ENCODE measurements at places on chromosomes 7 and 10.

DNA sequence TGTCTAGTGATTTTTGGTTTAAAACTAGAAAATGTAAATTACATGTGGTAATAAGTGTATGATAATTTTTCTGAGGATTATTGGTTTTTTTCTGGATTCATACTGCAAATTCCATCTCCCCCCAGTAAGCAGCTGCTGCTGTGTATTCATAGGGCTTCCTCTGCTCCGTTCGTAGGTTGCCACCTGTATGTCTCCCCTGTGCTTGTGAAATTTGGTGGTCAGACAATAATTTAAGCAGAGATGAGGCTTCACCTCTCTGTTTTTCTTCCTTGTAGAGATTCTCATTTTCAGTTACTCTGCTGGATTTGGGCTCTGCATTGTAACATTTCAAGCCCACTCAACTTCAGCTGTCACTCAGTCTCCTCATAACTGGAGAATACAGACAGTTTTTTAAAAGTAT is 50.9 kb downstream of the FOXI2 start:
- no peak for DNase-seq

DNA sequence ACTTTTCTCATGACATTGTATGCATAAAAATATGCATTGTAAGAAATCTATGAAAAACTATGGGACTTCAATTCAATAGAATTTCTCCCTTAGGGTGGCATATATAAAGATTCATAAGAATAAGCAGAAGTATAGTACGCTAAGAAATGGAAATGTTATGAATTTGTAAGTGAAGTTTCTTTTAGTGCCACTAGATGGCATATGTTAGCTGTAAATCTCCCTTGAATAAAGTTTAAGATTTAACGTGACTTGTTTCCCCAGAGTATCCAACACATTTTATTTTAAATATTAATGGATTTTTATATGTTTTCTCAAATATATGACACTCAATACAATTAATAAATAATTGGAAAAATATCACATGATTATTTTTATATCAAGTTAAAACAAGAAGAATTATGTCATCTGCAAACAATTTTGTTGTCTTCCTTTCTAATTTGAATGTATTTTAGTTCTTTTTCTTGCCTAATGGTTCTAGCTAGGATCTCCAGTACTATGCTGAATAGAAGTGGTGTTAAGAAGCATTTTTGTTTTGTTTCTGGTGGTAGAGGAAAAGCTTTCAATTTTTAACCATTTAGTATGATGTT is 287.2 kb downstream of the HGF start:
- DNase-seq = no peak

GRCh38 chr7:92528188-92528957 is at the start of the genes PEX1 and RBM48:
TSS of gene PEX1 (minus strand) at chr7:92528520. CDS start at chr7:92528435, 85 bp downstream.
TSS of gene RBM48 (plus strand) at chr7:92528795. CDS start at chr7:92528814, 19 bp downstream.
- DNase-seq = peak; percentile 95

GRCh38 chr7:131530137-131530536 is 26.3 kb downstream of the PODXL start:
- no peak for DNase-seq

- DNase-seq = no peak
These were observed 345.1 kb downstream of the RNLS start for GRCh38 chr10:88237896-88238614.

- no peak for DNase-seq
These were observed 7.4 kb upstream of the MALRD1 start for GRCh38 chr10:19041171-19041570.

DNA sequence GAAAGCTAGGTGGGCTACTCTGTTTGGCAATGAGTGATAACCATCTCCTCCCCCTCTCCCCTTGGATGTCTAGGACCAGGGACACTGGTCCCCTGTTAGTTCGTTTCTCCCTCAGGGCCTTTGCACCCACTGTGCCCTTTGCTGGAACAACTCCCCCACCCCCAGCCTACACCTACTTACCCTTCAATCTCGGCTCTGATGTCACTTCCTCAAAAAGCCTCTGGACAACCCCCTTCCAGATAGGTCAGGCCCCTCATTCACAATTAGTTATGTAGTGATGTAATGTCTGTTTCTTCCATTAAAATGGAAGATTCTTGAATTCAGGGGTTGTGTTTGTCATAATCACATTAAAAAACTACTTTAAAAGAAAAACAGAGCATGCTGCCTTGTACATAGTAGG is 152.9 kb downstream of the SNX10 start:
- DNase-seq = no peak

DNA sequence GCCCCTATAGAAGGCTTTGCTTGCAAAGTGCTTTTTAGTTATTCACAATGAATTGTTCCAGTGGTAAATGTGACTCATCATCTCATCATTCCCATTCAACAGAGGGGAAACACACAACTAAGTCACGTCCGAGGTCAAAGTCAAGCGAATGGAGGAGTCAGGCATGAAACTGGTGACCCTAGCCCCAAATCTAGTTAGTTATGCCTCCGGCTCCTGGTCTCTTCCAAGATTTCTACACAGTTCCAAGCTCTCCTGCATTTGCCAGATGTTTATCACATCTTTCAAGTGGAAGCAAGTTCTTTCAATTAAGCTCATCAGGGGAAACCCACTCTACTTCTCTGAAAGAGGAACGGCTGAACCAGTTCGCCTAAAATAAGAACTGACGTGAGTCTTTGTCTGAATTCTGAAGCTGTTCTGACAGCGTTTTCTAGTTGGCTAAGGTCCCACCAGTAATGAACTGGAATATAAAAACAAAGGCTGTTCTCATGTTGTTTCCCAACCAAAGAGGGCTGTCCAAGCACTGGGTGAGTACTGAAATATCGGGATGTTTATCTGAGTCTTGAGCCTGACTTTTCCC is 140.9 kb upstream of the NRBF2 start:
- no peak for DNase-seq

DNA sequence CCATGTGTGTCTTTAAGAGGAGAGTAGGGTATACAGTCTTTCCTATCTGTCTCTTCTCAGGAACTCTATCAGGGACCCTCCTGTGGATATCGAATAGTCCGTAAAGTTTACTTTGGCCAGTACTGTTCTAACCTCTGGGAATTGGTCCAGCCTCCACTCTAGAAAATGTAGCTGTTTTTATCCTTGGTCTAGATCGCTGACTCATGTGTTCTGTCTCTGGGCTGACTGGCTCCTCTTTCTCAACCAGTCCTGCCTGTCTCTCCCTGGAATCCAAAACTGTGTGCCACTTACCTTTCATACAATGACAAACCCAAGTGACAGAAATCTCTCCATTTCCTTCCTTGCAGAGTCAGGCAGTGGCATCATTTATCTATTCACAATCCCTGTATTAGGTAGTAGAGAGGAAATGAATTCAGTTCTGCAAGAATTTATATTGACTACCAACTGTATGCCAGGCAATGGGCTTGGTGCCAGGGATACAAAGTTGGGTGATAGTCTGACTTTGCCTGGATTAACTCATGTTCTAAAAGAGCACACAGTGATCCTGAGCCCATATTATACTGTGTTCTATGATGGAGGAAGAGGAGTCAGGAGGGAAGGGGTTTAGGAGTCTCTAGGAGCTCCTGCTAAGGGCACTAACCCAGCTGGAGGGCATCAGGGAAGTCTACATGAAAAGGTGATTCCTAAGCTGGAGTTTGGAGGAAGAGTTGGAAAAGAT is 232.7 kb downstream of the LRMDA start:
- no peak for DNase-seq

GRCh38 chr10:101774589-101775272 is 1.2 kb downstream of the FGF8 start:
- DNase-seq = no peak

- DNase-seq = no peak
These were observed 7.6 kb upstream of the FAM180A start for GRCh38 chr7:135756191-135756590.

- no peak for DNase-seq
These were observed 26.6 kb downstream of the SLC29A3 start for GRCh38 chr10:71345694-71346093.

GRCh38 chr7:11950281-11950680 is 118.3 kb upstream of the THSD7A start:
- DNase-seq = no peak

GRCh38 chr7:37786741-37787569 is 61.4 kb upstream of the NME8 start:
- DNase-seq = no peak

DNA sequence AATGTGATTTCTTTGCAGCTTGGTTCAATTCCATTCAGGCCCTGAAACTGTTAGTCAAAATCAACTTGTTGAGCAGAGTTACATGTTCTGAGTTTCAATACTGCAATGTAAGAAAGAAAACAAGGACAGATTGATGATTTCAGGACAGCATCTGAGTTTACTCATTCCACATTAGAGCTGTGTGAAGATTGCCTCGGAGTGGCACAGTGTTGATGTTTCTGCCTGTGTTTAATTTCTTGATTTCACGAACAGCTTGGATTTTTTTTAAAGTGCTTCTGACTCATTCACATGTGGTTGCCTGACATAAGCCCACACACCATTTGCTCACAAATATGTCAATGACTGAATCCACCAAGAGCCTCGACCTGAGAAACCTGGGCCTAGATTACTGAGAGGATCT is 101.2 kb upstream of the PARD3 start:
- no peak for DNase-seq

DNA sequence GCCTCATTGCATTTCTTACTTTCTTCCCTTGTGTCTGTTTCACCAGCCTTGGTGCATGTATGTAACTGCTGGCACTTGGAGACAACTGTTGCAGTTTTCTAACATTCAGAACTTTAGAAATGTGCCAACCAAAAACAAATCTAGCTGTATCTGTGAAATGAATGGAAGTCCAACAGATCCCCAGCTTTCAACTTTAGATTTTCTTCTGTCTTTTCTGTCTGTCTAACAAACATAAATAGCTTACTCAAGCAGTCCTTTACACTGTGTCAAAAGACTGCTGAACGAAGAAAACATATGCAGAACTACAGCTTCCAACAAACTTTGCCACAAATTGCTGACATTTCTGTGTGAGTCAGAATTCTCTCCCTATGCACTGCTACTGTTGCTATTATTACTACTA is 30.9 kb downstream of the SORCS1 start:
- no peak for DNase-seq

DNA sequence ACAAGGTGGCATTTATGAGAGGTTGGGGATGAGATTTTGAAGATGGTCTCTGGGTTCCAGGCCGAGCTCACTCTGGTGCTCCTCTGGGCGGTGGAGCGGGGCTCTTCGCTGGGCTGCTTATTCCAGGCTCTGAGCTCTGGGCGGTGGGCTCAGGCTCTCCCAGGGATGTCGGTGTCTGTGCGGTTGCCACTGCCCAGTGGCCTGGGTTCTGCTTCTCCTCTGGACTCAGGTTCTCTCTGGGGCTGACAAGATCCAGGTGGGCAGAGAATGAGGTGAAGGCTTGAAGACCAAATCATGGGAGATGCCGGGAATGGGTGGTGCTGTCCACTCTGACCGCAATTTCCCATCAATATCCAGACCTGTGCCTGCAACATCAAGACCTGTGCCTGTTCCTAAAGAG is 40.6 kb downstream of the RBAK start:
- no peak for DNase-seq

DNA sequence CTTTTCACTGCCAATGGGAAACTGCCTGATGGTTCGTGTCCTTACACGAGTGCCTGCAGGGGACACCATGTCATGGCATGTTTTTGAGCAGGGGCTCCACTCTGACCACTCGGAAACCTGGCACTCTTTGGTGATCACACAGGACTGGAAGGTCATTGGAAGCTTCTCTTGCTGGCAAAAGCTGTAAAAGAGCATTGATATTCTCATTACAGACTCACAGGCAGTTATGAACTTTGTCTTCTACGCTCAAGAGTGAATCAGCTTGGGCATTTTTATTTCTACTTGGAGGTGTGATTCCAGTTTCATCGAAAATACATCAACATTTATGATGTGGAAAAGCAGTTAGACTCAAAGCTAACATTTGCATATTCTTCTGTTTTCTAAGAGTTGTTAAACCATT is 238.7 kb downstream of the THSD7A start:
- DNase-seq = no peak

- DNase-seq = peak; percentile 26
These were observed 51.1 kb downstream of the CPEB3 start for GRCh38 chr10:92239600-92240288.

GRCh38 chr7:52944921-52945320 is 90.5 kb upstream of the POM121L12 start:
- no peak for DNase-seq

DNA sequence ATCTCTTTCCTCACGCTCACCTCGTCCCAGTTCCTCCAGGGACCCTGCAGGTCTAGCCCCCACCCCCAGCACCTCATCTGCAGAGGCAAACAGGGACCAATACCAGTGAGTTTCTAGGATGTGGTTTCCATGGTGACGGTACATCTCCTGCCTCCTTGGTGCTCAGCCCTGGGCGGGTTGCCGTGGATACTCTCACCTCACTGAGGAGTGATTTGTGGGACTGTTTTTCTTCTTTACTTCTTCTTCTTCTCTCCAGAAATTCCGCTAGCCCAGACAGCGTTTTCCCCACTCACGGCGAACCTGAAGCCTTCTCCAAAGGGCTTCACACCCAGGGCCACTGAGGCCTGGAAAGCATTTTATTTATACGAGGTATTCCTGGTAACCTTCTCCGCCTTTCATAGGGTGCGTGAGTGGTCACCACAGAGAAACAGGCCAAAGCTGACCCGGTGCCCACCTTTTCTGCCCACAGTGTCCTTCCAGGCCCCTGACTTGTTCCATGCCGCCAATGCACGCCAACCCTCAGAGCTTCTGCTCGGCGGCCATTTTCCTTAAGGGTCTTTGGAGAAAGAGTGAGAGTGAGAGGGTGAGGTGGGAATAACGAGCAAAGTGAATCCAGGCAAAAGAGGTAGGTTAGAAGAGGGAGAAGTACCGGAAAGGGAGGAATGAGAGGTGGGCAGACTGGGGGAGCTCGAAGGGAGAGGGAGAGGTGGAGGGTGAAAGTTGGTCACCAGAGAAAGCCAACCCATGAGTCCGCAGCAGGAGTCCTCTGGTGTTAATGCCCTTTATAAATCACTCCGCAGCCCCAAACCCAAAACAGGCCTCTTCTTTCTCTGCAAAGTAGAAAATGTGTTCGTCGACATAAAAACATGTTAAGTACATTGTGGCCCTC is 15.5 kb downstream of the FAM241B start:
- no peak for DNase-seq

GRCh38 chr7:149741629-149742028 is 31.8 kb downstream of the ZNF467 start:
- no peak for DNase-seq

DNA sequence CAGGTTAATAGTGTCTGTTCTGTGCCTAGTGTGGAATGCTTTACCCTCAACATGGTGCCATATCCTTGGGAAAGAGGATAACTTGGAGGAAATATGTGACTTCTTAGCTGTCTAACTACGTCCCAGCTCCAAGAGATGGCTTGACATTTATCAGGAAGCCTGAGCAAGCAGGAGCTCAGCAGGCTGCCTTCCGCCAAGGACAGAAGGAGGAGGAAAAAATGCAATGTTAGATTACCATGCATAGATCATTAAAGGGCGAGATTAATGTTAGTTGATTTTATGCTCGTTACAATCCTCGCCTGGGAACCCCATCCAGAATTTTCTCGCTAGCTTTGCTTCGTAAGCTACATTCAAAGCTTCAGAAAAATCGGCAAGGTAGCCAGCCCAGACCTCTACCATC is 97.8 kb downstream of the GFRA1 start:
- DNase-seq = no peak

GRCh38 chr7:130593033-130593432 is 75.5 kb downstream of the COPG2 start:
- DNase-seq = no peak

All from activated CD4-positive, alpha-beta T cell treated with anti-CD3 and anti-CD28 coated beads, Interleukin-2, amount 50 U/mL, for 4 hours (primary cell).